ENCODE measurements at places on chromosomes 11 and 22. TPM values are rescaled to one million over a fixed set of nuclear protein-coding genes. Genes with fewer than 3 reads are reported as not detected.

- no peak for DNase-seq
These were observed 34.0 kb downstream of the AMPD3 start for GRCh38 chr11:10488934-10489691.

DNA sequence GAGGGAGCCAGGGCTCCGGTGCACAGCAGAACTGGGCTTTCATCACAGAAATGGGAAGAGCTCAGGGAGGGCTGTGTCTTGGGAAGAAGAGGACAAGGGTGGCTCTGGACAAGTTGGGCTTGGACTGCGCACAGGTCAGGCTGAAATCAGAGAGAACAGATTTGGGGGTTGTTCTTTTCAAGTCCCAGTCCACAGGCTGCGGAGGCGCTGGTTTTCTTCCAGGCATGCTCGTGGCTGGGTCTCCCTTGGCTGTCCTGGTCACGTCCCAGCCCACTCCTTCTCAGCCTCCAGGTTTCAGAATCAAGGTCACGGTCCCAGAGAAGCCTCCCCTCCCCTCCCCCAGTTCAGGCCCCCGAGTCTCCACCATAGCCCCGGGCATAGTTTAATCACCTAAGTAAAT is 17.0 kb downstream of the NECTIN1 start:
- no peak for DNase-seq

DNA sequence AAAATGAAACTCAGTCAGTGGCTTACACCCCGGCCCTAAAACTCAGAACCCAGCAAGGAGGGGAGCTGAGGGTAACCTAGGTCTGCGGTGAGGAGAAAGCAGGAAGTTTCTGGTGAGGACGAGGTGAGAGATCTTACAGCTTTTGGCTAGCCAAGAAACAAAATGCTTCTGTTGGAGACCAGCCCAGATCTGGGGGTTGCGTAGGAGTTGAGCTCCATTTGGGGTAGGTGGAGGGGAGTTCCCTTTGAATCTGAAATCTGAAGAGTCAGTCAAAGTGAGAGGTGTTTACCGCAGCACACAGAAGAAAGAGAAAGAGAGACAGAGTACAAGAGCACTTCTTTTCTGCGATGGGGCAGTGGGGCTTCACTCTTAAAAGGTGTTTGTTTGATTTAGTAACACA is 29.6 kb downstream of the EHF start:
- DNase-seq, result peak; percentile 72

- no peak for DNase-seq
These were observed 64.7 kb downstream of the MPPED2 start for GRCh38 chr11:30521297-30522071.

DNA sequence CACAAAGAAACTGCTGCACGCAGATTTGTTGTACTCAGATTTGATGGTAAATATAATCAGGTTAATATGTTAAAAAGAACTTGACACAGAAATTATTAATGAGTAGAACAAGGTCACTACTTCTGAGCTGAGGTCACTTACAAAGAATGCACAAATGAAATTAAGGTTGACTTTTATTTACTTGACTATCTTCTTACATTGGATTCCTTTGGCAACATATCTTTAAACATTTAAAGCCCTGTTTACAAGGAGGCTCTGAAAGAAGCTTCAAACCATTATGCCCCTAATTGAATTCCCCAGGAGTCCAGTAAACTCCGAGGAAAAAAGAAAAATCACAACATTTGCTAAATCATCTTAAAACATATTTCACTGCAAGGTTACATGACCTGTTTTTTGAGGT is 245.5 kb downstream of the SOX6 start:
- DNase-seq, result no peak

- no peak for DNase-seq
These were observed 57.6 kb downstream of the TNRC6B start for GRCh38 chr22:40235308-40235707.

- DNase-seq, result no peak
These were observed 228.3 kb downstream of the ST3GAL4 start for GRCh38 chr11:126583594-126584427.

DNA sequence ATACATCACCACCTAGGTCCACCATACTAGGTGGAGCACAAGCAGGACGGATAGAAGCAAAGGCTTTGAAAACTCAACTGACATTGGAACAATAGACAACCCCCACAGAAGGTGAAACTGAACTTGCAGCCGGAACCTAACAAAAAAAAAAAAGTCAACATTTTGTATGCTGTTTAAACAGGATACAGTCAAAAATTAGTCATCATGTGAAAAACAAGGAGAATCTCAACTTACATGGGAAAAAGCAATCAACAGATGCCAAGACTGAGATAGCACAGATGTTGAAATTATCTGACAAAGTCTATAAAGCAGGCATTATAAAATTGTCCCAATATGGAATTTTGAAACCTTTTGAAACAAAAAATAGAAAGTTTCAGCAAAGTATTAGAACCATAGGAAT is 123.8 kb downstream of the RAB38 start:
- DNase-seq, result no peak

GRCh38 chr11:27309046-27309445 is 54.0 kb downstream of the CCDC34 start:
- no peak for DNase-seq

DNA sequence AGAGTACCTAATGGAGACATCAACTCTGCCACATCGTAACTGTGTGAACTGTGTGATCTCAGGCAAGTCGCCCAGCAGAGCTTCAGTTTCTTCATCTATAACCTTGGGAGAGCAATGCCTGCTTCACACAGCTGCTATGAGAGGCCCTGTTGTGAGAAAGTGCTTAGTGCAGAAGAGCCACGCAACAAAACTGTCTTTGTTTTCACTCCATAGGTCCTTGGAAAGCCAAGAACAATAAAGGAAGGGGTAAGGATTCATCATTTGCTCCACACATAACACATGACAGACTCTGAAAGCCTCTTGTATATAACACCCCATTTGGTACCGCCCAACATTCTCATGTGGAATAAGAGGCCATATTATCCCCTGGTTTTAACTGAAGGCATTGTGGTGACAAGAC is 231.9 kb upstream of the ISX start:
- no peak for DNase-seq

DNA sequence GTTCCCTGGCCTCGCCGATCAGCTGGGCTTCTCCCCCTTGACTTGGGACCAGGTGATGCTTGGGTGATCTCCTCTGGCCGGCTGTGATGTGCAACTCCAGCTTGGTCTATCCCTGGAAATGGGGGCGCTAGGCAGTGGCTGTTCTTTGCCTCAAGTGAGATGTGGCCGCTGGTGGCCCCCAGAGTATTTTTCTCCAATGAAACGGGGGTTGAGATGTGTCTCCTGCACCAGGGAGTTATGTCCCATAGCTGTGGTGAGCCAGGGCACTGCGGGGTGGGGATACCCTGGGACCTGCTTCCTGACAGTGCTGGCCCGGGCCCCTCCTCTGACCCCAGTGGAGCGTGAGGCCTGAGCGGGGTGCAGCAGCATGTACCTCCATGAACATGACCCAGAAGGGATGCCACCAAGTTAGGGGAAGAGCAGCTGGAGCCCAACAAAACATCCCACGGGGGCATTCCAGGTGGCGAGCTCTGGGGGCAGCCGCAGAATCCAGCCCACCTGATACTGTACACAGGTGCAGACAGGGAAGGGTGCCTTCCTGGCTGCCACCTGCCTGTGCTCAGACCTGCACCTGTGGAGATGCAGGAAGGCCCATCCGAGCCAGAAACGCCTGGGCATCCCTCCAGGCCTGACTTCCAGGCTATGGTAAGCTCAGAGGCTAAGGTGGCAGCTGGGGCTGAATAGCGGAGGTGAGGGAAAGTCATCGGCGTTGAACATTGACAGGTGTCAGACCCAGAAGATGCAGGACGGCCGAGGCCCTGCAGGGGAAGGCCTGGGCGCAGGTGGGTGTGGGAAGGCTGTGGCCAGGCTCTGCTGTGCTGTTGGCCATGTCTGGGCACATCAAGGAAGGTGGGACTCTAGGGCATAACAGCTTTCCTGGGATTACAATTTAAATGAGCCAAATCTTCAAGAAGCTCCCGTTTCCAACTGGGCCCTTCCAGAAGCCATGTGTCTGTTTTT is 97.3 kb downstream of the CTTN start:
- DNase-seq, result no peak

- DNase-seq, result no peak
These were observed 29.4 kb upstream of the TPH1 start for GRCh38 chr11:18075444-18075843.

DNA sequence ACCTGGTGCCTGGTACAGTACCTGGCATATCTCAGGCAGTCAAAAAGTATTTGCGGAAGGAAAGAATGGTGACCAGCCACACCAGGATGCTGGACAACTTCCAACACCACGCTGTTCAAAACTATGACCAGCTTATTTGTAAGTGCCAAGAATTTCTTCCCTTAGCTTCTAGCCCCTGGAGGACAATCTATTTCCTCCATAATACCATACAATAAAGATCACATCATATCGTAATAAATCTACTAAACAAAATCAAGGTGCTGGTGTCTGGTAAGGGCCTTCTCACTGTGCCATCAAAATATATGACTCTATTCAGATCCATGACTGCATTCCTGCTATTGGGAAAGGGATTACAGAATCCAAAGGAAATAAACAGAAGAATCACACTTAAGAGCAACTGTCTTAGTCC is 51.5 kb downstream of the ALG9 start:
- no peak for DNase-seq

DNA sequence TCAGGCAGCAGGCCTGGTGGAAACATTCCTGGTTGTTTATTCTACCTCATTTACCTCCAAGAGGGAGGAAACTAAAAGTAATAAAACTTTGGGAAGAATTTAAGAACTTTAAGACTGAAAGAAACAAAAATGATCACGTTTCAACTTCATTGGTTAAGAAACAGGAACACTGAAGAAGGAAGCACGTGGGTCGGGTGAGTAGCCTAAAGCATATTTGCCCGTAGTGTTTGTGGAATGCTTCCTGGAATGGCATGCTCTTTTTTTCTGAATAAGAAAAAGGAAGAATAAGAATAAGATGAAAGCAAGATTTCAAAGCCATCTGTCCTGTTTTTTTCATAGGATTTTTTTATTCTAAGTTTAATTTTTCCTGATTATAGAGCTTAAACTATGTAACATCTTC is 83.1 kb downstream of the WNT11 start:
- DNase-seq, result no peak

- DNase-seq, result no peak
These were observed 539.5 kb downstream of the TBC1D22A start for GRCh38 chr22:47301820-47302475.

DNA sequence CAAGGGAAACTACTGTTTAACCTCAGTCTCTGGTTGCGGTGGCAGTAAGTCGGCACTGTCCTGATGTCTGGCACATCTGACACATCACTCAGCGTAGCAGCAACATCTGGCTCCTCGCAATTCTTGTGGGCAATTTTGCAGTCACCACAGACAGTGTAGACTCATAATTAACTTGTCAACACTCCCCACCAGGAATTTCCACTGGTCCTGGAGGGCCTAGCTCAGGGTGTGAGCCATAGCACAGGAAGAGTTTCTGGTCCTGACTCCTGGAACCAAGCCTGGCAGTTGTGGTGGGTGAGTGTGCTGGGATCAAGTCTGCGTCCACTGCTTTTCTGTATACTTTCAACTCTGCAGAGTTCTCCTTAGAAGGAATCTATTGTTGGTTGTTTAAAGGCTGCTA is 209.7 kb downstream of the SNX19 start:
- DNase-seq, result no peak

DNA sequence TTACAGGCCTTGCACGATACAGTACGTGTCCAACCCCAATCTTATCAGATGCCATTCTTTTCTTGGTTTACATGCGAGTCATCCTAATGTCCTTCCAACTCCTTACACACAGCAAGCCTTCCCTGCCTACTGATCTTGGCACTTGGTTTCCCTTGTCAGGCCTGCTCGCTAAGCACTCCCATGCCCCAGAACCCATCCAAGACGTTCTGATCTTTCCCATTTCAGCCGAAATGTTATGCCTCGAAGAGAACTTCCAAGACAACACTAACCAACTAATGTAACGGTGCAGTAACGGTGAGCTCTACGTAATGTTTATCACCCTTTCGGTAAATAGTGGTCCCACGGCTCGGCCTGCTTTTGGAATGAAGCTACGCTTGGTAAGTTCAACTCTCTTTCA is 521 bp downstream of the PES1 start:
- no peak for DNase-seq

GRCh38 chr11:122367809-122368231 is 251.8 kb upstream of the BLID start:
- DNase-seq, result no peak

DNA sequence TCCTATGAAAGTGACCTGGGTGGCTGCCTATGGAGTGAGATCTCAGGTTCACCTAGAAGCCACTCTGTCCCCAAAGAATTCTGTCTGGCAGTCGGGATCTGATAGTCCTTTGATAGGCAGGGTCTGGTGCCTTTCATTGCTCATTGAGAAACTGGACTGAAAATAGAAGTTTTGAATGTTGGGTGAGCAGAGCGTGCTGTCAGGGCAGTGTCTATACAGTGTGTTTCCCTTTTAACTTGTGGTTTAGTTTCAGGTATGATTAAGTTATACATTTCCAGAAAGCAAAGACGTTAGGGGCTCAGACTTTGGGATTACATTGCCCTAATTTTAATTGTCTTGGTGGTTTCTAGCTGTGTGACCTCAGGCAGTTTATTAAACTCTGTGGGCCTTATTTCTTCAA is 111.3 kb upstream of the PAX6 start:
- DNase-seq, result no peak

DNA sequence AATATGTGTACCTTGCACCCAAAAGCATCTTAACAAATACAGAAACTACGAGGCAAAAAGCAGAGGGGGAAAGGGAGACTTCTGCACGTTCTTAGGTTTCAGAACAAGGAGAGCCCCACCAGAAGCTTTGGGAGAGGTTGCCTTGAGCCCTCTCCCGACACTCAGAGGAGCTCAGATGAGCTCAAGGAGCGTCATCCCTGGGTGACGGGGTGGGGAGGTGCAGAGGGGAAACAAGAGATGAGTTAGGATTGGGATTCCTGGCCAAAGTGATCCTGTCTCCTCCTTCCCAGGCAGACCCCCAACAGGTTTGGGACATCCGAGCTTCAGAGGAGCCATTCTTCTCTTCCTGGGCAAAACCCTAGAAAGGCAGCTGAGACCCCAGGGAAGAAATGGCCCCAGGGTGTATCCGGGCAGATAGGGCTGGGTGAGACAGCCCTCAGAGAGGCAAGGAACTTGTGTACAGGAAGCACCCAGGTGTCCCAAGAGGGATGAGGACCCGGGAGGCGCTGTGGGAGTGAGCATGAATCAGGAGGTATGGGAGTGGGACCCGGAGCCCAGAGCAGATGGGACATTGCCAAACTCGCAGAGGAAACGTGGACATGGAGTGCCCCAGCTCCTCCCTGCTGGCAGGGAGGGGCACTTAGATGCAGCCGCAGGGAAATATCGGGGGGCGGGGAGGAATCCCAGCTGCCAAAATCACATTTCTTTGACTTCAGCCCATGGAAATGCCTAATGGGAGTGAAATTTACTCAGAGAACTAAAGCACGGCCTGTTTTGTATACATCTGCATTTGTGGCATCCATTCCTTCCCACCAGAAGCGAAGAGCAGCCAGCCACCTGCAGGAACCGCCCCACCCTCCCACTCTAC is 12.4 kb downstream of the C1QTNF6 start:
- no peak for DNase-seq

The SLC22A6 gene
- total RNA-seq, result not detected

The TIGD3 gene
- 1.6 TPM for total RNA-seq

The RAB36 gene
- total RNA-seq, result not detected

The LARGE2 gene
- total RNA-seq, result 0.30 TPM

The C22orf15 gene
- 0.52 TPM for total RNA-seq

The HIC2 gene
- total RNA-seq, result 5.3 TPM

The KCNK4 gene
- not detected for total RNA-seq

The KIAA1671 gene
- 10.5 TPM for total RNA-seq

The IRAG1 gene
- total RNA-seq, result not detected

The KRTAP5-6 gene
- total RNA-seq, result not detected
